Stimulated activated CD8-positive, alpha-beta memory T cell treated with anti-CD3 and anti-CD28 coated beads, Interleukin-2, amount 100 ng/mL, for 1 hour (primary cell): ENCODE measurements at places on chromosomes 6 and 20.

GRCh38 chr20:11380283-11380682 is 537.4 kb upstream of the BTBD3 start:
- DNase-seq, result no peak

GRCh38 chr6:17490724-17491123 is 97.3 kb downstream of the CAP2 start:
- DNase-seq, result no peak

DNA sequence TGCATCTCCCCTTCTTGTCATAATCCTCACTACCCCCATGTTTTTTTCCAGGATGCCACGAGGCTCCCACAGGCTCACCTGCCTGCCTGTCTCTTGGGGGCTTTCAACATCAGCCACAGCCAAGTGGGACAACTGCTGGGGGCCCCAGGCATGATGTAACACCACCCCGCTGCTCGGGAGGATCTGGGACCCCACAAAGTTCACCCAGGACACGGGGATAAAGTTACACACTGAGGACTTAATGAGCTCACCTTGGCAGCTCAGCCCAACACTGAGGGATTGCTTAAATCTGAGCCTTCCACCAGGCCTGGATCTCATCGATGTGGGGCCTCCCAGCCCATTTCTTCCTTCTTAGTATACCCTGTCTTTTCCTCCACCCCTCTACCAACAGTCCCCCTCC is 56.4 kb upstream of the NNAT start:
- DNase-seq, result no peak

DNA sequence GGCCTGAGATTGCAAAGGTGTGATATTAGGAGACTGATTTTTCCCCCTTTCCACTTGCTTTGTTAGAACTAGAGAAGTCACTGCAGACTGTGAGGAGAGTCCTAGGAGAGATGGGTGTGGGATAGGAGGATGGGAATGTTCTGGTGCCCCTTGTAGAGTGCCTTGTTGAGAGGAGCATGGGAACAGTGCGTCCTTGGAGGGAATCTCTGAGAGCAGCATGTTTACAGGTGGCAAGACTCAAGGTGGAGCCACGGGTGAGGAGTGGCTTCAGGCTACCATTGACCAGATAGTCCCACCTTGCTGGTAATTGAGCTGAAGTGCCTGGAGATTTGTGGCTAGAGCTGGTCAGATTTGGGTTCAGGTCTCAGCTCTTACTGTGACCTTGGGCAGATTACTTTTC is 6.0 kb downstream of the PLCG1 start:
- no peak for DNase-seq

DNA sequence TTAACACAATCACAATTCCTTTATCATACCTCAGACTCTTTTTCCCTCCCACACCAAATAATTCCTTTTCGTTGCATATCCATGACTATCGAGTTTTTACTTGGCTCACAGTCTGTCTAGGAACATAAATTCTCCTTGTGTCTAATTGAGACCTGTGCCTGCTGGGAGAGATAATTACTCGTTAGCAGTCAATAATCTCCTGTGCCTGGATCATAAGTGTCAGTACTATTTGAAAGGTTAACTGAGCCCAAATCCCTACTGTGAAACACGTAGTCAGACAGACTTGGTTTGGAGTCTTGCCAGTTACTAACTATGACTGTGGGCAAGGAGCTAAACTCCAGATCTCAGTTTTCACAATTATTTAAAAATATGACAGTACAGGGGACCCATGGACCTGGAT is 5.7 kb upstream of the CTNNBL1 start:
- no peak for DNase-seq

DNA sequence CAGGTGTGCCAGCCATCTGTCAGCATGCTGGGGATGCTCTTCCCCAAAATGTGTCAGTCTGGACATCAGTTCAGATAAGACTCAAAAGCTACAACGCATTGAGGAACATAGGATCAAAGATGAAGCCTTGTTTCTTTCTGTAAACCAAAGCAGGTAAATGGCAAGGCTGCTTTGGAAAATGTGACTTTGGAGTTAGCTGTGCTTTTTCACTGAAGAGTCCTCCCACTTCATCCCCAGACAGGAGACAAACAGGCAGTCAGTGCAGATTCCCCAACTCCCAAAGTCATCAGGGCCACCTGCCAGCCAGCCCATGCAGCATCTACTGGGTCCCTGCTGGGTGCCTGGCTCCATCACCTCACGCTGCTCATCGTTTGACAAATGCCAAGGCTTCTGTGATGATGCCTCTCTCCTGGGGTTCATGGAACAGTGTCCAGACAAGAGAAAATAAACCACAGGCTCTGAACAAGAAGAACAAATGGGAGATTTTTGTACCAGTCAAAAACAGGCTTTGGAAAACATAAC is 205.0 kb upstream of the BTBD3 start:
- DNase-seq, result no peak

GRCh38 chr6:169099411-169100202 is 154.0 kb downstream of the THBS2 start:
- DNase-seq, result no peak

GRCh38 chr6:14381829-14382677 is 264.5 kb downstream of the CD83 start:
- no peak for DNase-seq

DNA sequence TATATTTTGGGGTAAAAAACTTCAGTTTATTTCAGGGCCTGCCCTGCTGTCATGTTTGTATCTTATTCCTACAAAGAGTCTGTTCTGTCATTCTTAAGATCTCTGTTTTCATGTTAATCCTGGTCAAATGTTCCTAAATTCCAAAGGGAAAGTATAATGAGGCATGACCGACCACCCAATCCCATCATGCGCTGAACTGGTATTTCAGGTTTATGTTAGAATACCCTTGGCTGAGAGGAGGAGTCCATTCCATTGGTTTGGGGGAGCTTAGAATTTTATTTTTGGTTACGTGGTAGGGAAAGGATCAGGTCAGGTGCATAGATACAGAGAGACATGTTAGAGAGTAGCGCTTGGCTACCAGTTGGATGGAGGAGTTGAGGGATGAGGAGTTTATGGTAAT is 25.7 kb downstream of the CFAP61 start:
- no peak for DNase-seq
